ENCODE measurements at places on chromosomes 1 and 21.

- no peak for DNase-seq
These were observed 15.5 kb upstream of the JAK1 start for GRCh38 chr1:64981601-64982533.

GRCh38 chr1:32893198-32894018, 7.1 kb downstream of the HPCA start:
- no peak for DNase-seq

DNA sequence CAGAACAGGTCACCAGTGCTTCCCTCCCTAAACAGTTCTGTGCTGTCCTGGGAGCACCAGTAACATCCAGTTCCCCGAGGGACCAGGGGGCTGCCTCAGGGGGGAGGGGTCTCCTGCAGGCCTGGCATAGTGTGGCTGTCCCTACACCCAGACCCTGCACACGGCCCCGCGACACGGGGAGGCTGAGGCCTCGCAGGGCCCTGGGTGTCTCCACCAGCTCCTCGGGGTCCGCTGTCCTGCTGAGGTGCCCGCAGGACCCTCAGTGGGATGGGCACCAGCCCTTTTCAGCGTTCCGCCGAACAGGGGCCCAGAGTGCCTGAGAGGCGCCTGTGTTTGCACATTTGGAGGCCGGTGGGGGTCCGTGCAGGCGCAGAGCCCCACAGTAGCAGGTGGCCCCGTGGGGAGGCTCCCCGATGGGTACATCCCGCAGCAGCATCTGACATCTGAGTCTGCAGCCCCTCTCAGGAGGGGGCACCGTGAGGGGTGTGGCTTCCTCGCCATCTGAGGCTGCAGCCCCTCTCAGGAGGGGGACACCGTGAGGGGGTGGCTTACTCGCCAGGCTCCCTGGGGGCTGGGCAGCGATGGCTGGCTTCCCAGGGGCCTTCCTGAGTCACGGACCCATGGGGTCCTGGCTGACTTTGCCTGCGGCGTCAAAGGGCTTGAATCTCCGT, 18.5 kb upstream of the C1orf159 start:
- DNase-seq, result no peak

DNA sequence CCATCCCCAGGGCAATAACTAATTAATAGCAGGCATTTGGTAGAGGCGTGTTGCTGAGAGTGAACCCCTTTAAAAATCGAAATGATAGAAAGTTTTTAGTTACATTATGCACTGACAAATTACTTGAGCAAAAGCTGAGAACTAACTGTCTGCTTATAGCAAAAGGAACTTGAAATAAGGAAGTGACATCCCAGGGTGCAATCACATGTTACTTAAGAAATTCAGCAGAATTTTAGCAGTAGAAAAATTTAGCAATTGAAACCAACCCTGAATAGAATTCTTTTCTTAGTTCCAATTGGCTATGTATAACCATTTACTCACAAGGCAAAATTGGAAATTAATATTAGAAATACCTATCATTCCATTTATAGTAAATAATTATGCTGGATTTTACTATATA, 139.5 kb upstream of the SAMSN1 start:
- no peak for DNase-seq

DNA sequence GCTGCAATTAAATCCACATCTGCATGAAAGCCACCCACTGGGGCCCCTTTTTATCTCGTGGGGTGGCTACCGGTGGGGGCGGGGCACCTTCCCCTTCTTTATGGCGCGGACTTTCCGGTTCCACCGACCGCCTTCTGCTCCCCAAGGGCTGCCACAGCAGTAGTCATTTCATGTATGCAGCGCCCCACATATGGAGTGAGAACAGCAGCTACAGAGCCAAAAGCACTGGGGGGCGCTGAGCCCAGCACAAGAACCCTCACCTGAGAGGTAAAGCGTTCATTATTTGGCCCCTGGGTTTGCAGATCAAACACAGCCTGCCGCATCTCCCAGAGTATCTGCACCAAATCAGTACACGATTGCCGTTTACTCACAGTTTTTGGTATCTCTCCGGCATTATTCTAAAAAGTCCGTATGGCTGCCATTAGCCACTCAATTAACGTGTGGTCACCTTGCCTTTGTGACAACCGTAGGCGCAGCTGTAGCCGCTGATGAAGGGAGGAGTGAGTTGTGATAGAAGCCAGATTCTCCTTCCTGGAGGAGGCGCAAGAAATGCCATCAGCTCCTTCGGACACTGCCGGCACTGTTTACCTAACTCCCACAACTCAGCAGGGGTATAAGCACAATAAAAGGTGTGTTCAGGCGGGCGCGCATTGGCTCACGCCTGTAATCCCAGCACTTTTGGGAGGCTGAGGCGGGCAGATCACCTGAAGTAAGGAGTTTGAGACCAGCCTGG, 30.4 kb upstream of the CR2 start:
- no peak for DNase-seq

GRCh38 chr1:111989531-111990025, at the start of gene KCND3:
KCND3 (minus strand) TSS chr1:111989668.
- no peak for DNase-seq

DNA sequence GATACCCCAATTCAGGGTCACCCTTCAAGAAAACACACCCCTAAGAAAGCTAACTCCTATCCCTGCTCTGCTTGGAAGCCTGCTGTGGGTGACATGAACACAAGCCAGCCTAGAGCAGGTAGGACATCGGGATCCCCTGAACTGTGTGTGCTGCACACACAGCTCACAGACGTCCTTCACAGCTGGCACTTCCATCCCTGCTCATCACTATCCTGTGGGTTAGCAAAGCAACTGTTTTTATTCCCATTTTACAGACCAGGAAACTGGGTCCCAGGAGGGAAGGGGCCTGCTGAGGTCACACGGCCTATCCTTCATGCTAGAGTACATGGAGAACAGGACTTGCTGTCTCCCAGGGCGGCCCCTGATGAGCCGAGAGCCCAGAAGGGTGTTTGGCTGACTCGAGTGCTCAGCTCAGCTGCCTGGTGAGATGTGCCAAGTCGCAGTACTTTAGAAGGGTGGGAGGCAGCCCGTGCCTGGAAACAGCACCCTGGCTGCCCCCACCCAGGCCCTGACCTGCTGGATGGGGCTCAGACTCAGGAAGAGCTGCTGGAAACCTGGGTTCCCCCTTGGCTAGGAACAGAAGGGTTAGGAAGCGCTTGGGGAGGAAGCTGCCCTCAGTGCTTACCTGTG, 28.3 kb upstream of the BTG2 start:
- DNase-seq, result no peak

DNA sequence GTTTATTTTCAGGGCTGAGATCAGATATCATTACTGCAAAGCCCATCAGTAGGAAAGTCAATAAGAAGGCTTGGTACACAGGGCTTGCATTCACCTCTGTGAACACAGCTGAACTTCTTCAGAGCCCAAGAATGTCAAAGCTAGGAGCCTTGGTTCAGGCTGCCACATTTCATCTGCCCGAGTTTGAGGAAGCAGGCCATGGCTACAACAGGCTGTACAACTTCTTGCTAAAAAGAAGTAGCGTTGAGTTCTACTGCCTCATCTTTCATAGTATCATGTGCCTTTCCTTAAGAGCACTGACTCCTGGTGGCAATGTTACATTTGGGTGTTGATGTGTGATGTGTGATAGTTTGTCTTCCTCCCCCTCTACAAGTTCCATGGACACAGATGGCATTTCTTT, 10.1 kb downstream of the C1orf162 start:
- no peak for DNase-seq

DNA sequence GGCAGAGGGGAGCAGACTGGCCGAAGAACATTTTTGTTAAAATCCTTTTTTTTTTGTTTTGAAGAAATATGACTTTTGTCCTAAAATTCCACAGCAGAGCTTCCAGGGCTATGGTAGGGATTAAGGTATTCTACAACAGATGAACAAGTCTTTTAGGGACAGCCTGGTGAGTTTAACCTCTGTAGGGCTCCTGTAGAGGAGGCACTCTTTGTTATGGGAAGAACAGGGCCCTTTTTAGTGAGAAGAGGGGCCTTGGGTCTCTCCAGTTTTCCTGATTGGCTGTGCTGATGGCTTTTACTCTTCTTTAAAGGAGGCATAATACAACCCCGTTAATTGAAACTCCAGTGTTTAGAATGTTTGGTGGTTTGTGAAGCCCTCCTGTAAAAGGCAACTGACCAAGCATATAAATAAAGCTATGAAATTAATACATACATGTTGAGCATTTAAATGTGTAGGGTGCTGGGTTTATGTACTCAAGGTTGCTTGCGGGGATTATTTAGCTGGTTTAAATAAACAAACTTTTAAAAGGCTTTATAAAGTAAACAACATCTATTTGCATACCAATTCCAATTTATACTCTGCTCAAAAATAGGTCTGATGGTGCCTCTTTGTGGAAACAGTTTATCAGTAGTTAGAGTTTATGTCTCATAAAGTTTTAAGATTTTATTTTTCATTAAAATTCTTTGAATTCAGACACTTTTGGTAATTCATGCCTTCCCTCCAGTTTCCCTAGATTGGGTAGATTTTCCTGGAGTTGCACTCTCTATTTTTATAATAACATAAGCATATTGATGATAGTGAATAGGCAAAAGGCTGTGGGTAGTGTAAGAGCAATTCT, 46.5 kb downstream of the PBX1 start:
- no peak for DNase-seq

GRCh38 chr1:18319099-18319498, 161.6 kb upstream of the KLHDC7A start:
- no peak for DNase-seq

Measured in activated gamma-delta T cell (primary cell).